ENCODE measurements at places on chromosomes 5 and 9.

GRCh38 chr5:100900142-100900795 lies 2.8 kb downstream of the ST8SIA4 start:
- DNase-seq = no peak

DNA sequence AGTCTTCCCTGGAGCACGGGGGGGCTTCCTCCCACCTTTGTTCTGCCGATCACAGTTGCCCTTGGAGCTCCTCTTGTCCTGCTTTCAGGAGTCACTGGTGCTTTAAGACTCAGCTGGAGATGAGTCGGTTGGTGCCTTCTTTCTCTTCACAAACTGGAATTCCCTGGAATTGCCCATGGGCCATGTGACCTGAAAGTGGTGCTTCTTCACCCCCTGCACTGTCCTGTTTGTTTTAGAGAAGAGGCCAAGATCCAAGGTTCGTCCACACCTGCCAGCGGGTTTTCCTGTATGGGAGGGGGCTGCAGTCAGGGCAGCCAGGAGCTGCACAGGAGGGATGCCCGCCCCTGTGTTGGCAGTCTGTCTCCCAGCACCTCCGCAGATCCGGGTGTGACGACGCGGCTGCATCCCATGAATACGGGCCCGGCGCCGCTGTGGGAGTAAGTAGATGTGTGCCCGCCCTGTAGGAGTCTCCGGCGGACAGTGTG lies 9.5 kb upstream of the MRPS2 start:
- DNase-seq = no peak

- DNase-seq = no peak
Measured at GRCh38 chr9:15182101-15182551, 124.9 kb downstream of the TTC39B start.

DNA sequence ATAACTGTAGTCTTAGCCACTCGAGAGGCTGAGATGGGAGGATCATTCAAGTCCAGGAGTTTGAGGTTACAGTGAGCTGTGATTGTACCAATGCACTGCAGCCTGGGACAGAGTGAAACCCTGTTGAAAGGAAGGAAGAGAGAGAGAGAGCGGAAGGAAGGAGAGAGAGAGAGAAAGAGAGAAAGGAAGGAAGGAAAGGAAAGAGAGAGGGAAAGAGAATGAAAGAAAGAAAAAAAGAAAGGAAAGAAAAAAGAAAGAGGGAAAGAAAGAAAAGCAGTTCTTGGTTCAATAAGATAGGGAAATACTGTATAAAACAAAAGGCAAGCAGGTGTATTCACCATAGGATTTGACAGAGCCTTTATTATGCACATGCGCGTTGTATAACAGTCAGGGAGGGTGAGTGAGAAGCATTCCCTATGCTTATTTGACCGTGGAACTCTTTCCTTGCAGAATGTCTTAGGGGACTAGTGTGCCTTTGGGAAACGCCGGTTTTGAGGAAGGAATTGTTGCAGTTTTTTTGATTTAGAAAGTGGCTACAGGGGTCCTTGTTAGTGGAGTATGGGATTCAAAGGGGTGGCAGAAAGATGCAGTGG lies 42.0 kb downstream of the GSN start:
- no peak for DNase-seq

GRCh38 chr9:107636571-107637381 lies 147.2 kb upstream of the KLF4 start:
- DNase-seq = no peak

- no peak for DNase-seq
Measured at GRCh38 chr5:99122976-99123375, 194.2 kb upstream of the CHD1 start.

- no peak for DNase-seq
Measured at GRCh38 chr9:97935276-97935675, 2.7 kb downstream of the HEMGN start.

- no peak for DNase-seq
Measured at GRCh38 chr5:172756764-172757393, 14.1 kb downstream of the DUSP1 start.

DNA sequence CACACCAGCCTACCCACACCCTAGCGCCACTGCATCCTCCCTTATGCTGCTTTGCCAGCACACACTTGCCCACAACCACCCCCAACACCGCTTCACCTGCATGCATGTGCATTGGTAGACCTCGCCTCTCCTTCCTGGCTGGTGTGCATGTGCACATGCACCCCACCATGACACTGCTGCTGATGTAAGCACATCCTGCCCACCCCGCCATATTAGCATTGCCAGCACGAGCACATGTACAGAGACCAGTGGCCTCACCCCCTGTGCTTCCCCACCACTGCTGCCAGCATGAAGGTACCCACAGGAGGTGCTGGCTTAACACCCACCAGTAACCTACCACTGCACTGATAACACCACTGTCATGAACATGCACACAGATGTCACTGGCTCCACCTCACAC lies 218.2 kb downstream of the SLCO4C1 start:
- no peak for DNase-seq

- DNase-seq = no peak
Measured at GRCh38 chr9:131253891-131254491, 22.3 kb downstream of the FAM78A start.

DNA sequence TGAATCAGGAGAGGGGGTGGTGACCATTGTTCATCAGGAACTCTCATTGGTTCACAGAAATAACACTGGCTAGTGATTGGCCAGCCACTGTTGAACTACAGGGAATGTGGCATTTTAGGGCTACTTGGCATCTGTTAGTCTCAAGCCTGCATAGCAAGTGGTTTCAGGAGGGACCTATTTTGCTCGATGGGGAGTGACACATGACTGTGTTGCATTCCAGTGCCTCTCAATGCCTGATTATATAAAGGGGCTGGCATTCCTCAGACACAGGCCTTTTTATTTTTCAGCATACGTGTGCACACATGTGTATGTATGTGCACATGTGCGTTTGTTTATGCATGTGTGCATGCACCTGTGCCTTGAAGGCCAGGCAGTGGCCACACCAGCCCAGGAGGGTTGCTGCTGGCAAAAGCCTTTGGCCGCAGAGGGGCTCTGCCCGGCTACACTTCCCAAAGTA lies 23.2 kb downstream of the FGD3 start:
- DNase-seq = no peak

GRCh38 chr5:138716456-138716924 lies 36.7 kb upstream of the CTNNA1 start:
- DNase-seq = no peak

DNA sequence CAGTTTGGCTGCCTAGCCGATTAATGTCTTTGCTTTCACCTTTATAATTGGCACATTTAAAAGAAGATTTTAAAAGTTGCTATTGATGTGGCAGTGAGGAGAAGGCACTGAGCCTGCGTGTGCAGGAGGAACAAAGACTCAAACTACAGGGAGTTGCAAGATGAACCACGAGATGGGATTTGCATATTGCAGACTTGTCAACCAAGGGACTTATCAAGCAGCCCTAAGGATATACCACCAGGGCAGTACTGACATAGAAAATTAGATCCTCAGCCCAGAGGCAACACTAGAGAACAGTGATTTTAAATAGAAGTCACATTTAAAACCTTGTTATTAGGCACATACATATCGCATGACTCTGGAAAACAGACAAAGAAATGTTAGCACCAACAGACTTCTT lies 342.6 kb downstream of the GLIS3 start:
- DNase-seq = no peak

- no peak for DNase-seq
Measured at GRCh38 chr9:101848485-101848919, 110.1 kb upstream of the GRIN3A start.

GRCh38 chr9:95764533-95765319 lies 110.8 kb upstream of the ERCC6L2 start:
- no peak for DNase-seq

DNA sequence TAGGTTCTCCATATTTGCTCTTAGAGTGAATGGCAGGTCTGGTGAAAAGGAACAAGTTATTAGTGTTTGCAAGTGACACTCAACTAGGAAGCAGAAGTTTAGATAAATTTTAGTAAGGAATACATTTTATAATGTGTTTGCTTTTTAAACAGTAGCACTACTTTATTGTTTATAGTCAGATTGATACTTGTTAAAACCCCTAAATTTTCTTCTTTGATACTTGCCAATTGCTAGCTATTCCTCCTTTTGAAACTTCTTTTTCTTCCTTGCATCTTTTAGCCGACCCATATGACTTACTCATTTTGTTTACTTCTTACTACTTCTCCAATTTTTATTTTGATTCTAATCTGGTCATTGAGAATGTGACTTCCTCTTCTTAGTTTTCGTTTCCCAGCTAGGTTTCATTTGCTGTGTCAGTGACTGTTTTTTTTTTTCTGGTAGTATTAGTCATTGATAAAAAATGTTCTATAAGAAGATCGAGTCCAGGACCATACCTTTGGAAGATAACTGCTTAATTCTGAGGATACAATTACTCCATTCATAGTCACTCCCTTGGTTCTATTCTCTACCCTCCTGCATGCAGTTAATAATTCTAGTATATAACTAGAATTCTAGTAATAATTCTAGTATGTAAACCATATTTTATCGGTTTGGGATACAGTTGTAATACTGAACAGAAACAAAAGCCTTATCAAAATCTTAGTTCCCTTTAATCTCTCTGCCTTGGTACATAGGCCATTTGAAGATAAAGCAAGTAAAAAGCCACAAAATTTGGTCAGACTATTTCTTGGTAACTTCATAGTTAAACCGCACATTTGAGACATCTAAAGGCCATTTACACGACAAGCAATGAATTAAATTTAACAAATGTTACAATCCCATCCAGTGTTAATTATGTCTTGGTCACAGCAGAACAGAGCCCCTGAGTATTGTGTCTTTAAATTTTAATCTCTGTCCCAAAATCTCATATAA lies 2.8 kb upstream of the RICTOR start:
- no peak for DNase-seq
